HFFc6 (cell line): ENCODE measurements at places on chromosomes 2 and 18.

- DNase-seq: peak; percentile 23
These were observed 10.3 kb upstream of the CHST10 start for GRCh38 chr2:100427627-100428258.

- DNase-seq: no peak
These were observed 82.2 kb downstream of the ADD2 start for GRCh38 chr2:70685771-70686171.

DNA sequence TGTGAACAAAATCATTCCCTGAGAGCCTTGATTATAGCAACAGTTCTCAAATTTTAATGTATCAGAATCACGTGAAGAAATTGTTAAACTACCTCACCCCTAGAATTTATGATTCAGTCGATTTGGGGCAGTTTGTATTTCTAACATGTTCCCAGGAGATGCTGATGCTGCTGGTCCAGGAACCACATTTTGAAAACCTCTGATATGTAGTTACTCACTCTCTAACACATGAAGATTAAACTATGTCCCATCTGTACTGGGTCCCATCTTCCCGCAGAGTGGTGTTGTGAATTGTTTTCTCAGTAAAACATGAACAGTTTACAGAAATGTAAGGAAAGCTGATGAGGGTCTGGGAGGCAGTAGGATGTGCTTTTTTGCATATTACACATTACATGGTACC, 223.1 kb downstream of the CDH20 start:
- no peak for DNase-seq

GRCh38 chr2:148135705-148136104, 114.8 kb downstream of the MBD5 start:
- DNase-seq: no peak

DNA sequence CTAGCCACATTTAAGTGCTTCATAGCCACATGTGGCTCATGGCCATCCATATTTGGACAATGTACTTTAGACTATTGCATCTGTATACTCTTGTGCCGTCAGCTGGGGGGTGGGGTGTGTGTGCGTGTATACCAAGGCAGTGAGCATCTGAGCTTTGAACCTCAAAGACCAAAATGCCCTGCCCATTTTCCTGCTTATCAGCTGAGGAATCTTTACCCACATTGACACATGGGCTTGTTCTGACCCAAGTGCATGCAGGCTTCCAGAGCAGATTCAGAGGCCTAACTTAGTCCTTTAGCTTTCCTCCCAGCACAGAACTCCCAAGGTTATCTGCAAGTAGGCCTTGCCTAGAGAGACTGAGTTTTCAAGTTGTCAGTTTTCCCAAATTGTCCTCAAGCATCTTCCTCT, 11.1 kb upstream of the MOCOS start:
- DNase-seq: no peak
